ENCODE measurements at places on chromosomes 7 and 10.
A peak's percentile ranks its signal among the peaks of the same experiment; 100 is the strongest.

GRCh38 chr10:60652628-60653027, 125.7 kb upstream of the CDK1 start:
- no peak for DNase-seq

DNA sequence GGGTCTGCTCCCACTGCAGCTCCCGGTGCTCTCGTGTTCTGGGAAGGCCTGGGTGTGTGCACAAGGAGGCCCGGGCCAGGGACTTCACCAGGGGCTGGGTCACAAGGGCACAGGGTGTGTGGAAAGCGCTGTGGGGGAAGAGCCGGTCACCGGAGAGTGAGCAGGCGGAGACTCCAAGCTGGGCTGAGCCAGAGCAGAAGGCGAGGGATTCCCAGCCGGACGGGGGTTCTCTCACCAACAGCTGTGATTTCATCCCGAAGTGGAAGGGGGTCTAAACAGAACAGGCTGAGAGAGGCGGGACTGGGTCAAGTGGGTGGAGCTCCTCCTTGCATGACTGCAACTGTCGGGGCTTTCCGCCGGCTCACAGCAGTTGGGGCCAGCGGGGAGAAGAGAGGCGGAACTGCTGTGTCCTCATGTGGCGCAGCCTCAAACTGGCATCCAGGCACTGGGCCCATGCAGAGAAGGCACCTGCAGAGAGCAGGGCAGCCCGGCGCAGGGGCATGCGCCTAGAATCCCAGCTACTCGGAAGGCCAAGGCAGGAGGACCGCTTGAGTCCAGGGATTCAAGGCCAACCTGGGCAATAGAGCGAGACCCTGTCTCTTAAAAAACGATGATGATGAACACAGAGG, 7.6 kb upstream of the ORAI2 start:
- DNase-seq = peak; percentile 67

GRCh38 chr10:56596257-56596656, 235.2 kb upstream of the ZWINT start:
- DNase-seq = no peak

GRCh38 chr7:148699024-148699781, 500 bp downstream of the CUL1 start:
- DNase-seq = peak; percentile 44

DNA sequence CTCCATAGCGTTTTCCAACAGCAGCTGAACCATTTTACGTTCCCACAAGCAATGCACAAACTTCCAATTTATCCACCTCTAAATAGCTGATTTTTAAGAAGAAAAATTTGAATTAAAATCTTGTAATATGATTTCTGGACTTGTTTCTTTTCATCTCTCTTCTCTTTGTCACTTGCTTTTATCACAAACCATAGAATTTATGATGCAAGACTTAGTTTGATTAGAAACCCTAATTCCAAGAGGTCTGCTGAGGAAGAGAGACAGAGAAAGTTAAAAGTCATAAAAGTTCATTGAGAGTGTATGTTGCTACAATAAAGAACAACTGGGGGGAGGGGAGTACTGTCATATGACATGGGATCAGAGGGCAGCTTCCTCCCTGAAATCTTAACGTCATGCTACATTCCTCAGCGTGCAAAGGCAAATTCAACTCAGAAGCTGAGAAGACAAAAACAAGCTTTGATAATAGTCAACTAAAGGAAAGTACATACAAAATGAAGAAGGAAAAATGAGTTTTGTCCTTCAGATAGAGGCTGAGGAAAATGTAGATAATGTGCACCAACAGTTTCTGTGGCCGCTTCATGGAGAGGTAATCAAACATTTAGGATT, 18.4 kb upstream of the CUBN start:
- no peak for DNase-seq

DNA sequence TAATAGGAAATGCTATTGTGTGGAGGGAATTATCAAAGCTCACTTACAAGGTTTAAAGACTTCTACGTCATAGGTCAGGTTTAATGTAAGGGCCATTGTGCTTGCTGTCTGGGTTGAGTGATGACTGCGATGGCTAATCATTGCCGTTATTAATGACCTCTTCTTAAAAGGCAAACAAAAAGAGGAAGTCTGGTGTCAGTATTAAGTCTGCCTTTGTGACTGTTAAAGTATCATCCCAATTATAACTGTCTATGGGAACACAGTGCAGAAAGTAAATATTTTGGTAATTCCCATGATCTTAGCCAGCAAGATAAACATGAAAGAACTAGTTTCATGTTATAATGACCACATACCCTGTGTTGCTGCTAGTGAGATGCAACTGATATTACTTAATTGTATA, 382.4 kb downstream of the BBS9 start:
- DNase-seq = no peak

DNA sequence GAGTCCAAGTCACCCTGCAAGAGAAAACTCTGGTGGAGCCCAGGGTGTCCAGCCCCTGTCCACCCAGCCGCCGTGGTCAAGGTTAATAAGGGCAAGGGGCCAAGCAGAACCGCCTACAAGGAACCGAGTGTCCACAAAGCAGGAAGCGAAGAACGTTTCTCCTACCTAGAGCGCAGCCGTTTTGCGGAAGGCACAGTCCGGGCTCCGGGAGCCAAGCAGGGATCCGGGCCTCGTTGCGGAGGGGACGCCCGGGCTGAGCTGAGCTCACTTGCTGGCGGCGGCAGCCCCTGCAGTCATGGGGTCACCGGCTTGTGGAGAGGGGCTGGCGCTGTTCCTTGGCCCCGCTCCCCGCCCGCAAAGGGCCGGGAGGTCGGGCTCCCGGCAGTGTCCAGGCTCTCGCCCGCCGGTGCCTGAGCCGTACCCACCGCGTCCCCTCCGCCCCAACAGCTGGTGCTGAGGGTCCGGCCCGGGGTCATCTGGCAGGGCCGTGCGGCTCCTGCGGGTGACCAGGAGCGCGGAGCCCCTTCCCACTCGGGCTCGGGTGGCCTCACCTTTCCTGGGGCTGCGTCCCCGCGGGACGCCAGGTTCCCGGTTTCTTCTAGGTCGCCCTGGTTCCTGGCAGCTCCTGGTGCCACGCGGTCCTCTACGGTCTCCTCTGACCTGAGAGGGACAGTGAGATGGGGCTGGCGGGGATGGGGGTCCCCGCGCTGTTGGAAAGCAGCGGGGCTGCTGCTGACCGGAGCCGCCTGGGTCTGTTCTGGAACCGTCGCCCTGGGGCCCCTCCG, 14.0 kb upstream of the ZNF273 start:
- DNase-seq = no peak

DNA sequence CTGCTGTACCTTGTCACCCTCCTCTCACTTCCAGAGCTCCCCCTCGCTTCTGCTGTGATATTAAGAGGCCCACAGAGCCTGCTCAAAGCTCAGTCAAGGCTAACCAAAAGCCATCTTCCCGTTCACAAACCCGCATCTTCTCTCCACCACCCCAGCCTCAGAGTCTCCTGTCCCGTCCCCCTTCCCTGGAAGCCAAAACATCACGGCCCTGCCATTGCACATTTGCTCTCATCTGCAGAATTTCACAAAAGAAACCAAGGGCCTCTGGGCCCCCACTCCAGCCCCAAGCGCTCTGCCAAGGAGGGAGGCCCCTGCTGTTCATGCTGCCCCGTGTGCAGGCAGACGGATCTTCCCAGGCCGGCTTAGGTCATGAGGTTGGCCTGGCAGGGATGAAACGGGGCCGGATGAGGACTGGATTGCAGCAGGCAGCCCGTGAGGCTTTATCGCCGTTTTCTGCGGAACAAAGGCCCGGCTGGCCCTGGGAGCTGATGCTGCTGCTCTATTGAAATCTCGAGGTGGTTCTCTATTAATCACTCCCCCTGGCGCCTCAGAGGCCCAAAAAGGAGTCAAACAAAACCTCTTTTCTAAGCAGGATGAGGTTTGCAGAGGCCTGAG, 31.6 kb upstream of the FOXK1 start:
- no peak for DNase-seq

DNA sequence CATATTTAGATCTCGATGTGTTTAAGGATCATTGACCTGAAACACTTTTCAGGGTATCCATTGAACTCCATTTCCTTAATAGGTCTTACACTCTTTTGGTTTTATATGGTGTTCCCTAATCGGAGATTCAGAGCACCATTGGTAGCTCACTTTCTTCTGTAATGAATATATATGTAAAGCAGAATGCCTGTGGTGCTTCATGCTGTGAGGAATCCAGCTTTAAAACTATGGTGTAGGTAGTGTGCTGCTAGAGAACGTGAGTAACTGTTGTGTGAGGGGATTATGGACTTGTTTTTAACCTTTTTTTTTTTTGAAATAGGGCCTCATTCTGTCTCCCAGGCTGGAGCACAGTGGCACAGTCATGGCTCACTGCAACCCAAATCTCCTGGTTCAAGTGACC, 376.9 kb upstream of the LRGUK start:
- no peak for DNase-seq

DNA sequence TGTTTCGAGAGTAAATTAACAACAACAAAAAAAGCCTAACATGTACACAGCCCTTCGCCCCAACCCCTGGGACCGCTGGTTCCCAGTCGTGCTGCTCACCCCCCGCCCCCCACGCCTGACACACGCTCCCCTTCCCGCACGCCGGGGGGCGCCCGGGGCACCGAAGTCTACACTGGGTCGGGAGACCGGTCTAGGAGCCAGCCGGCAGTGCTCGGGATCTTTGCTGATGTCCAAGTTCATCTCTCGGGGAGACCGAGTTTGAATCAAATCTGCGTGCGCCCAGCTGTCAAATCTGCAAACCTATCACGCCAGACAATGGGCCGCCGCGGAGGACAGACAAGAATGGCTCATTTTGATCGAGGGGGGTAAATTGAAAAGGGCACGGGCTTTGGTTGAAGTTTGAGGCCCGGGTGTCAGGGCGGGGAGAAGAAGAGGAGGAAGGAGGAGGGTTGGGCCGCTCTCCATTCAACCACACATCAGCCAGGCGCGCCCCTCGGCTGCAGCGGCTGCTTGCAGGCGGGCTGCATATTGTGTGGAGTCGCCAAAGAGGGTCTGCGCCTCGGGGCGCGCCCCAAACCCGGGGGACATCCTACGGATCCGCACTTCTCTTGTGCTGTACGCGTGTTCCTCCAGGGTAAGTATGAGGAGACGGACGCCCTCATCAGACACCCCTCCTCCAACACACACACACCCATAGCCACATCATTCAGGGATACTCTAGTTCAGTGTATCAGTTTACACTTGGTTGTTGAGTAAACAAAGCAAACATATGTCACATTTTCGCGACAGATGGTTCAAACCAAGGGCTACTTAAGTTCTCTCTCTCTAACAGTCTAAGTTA, 1.3 kb upstream of the GFRA1 start:
- no peak for DNase-seq

DNA sequence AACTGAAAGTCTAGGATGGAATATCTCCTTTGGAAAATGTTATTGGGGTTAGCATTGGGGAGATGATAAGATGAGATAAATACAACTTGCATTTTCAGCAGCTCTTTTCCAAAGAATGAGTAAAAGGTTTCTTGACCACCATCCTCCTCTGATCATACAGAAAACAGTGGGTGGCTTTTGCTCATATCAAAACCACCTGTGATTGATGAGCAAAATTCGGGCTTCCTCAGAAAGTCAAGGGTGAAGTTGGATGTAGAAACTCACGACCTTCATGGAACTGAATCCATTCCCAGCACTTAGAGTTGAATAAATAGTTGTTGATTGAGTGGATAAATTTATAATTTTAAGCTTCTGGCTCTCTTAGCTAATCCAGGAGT, 158.4 kb downstream of the DNAJB6 start:
- DNase-seq = no peak

DNA sequence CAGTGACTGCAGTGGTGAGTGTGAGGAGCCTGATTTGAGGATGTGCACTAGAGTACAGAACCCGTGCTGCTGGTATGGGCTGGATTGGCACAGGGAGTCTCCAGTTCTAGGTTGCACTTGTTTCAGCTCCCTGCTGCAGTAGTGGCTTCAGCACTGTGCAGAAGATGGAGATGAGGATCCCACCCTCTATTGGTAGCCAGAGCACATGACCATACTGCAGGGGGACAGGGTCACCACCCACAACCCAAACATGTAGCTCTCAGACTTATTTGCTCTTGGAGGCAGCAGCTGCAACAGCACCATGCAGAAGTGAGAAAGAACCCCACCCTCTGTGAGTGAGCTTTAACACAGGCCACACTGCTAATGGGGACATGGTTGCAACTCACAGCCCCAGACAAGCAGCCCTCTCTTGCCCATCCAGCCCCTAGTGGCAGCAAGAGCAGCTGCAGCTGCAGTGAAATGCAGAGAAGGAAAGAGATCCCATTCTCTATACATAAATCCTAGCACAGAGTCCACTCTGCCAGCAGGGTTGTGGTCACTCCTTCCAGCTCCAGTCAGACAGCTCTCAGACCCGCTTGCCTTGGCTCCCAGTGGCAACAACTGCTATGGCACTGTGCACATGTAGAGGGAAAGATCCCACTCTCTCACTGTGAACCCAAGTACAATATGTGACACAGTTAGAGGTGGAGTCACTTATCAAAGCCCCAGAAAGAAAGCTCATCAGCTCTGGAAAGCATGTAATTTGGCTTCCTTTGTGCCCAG, 51.4 kb upstream of the SCIN start:
- peak; percentile 19 for DNase-seq

DNA sequence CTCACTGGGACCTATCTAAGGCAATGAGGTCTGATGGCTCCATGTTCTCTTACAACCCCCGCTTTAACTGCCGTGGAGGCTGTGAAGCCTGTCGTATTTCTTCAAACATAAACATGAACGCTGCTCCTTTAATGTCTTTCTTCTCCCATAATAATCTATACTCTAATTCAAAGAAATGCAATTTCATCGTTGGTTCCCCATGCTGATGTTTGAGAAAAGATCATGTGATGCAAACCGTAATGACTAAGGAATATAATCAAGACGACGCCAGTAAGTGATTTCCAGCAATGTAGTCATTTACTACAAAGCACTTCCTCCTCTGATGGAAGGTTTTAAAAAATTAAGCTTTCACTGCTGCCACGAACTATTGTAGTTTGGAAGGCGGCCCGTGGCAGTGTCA, 102.6 kb upstream of the NEBL start:
- DNase-seq = no peak

GRCh38 chr10:130409331-130409730, 273.1 kb downstream of the GLRX3 start:
- DNase-seq = no peak

DNA sequence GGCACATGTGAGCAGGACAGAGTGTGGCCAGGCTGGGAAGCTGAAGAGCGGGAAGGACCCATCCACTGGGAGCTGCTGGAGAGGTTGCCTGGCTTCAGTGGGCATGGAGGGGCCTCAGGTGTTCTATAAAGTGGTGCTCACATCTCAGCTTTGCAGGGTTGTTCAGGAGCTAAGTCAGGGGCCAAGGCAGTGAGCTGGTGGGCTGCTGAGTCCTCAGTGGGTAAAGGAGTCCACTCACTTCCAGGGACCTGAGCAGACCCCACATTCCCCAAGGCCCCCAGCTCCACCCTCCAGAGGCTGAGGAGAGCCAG, 28.8 kb upstream of the C10orf53 start:
- no peak for DNase-seq

- DNase-seq = no peak
Observed at GRCh38 chr10:5616836-5617235, 49.6 kb downstream of the ASB13 start.

GRCh38 chr10:62779487-62780248, 24.9 kb upstream of the ADO start:
- no peak for DNase-seq

DNA sequence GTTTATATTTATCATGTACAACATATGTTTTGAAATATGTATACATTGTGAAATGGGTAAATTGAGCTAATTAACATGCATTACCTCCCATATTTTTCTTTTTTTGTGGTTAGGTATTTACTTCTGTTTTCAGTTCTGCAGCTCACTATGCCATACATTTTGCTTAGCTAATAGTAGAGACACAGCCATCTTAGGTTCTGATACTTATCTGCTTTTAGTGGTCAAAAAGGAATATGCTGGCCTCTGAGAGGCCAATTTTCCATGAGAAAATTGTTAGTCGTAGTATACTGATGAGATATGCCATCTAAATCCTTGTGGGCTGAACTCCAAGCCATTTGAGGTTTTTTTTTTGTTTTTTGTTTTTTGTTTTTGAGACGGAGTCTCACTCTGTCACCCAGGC, 31.0 kb downstream of the SGPL1 start:
- DNase-seq = no peak

Data from mucosa of descending colon (tissue), 3 donors.